ENCODE measurements at places on chromosomes 16 and 17.

DNA sequence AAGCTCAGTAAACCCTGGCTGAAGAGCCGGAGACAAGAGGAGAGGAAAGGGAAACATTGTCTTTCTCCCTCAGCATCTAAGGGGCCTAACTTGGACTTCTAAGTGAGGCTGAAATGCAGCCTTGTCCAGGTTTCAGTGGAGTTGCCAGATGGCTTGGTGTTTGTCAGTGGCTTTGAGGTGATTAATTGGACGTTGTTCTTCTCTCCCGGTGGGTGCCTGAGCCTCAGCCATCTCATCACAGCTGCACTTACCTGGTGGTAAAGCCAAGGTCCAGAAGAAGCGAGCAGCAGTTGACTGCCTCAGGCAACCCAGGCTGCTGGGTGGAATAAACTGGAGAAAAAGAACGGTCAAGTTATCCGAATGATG lies 202.2 kb upstream of the NLRP1 start:
- no peak for DNase-seq

DNA sequence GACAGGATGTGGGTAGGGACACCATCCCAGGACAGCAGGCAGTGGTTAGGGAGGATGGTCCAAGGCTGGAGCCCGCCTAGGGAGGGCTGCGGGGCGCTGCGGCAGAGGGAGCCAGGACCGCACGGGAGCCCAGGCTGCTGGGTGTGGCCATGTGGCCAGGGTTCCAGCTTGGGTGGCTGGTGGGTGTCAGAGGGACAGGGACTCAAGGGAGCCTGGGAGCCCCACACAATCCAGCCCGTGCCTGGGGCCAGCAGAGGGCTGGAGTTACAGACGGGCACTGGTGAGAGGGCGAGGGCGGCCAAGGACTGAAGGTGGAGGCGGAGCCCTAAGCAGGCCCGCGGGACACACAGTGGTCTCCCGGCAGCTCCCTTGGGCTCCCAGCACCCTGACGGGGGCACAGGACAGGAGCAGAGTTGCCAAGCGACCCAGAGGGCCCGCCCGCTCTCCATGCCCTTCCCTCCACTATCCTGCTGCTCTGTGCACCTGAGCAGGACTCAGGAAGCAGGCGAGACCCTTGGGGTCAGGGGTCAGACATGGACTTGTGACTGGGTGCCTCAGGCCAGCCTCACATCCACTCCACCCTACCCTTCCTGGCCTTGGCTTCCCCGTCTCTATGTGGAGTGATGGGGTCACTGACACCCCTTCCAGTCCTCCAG lies 7.1 kb downstream of the MRPL28 start:
- no peak for DNase-seq

DNA sequence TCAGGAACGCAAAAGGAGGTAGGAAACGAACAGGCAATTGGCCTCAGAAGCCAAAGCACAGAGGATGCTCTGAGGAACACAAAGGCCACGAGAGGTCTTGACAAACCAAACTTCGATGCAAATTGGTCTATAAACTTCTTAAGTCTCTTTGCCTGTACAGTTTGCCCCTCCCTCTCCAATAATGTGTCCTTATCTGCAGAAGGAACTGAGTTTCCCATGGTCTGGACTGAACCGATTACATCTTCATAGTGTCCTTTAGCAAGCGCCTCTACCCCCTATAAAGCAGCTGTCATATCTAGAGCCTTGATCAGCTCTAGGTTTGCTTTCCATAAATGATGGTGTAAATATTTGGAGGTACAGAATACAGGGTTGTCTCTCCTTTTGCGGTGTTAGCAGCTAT lies 3.1 kb upstream of the CDRT4 start:
- DNase-seq = no peak

DNA sequence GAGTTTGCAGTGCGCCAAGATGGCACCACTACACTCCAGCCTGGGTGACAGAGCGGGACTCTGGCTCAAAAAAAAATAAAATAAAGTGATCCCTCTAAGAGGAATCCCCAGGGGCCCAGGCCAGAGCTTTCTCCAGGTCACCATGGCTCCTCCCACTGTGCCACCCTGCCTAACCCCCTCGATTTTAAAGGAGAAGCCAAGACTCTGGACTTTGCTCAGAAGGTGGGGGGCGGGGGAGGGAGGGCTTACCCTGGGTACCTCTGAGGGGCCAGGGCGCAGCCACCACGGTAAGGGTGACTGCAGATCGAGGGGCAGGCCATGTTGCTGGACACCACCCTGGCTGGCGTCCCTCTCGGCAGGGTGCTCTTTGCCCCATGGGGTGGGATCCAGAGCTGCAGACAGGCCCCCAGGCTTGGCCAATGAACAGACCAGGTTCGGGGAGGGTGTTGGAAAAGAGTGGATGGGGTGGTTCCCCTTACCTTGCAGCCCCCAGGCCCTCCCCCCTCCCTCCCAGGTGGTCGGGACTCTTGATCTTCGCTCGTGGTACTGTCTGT lies 455 bp upstream of the GRB7 start:
- no peak for DNase-seq

DNA sequence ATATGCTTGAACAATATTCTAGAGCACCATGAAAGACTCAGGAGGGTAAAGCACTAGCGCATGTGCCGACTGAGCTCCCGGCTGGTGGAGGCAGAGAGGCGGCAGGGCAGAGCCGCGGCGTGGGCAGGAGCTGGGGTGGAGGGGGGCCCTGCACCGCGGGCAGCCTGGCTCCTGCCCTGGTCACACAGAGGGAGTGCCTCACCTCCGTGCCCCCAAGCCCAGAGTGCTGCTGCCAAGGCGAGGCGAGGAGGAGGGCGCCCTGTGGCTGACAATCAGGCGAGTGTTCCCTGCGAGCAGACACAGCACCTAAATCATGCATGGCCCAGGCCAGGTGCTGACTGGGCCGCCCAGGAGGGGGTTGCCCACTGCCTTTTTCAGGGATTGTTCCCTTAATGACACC lies 105.8 kb upstream of the TNRC6C start:
- DNase-seq = no peak

GRCh38 chr17:78925234-78925633 lies at the start of gene TIMP2:
TIMP2 (minus strand) TSS chr17:78925387; CDS start chr17:78925088, 299 bp downstream.
- DNase-seq = peak; percentile 16

- DNase-seq = no peak
Measured at GRCh38 chr17:37516127-37516571, 26.5 kb downstream of the DUSP14 start.

DNA sequence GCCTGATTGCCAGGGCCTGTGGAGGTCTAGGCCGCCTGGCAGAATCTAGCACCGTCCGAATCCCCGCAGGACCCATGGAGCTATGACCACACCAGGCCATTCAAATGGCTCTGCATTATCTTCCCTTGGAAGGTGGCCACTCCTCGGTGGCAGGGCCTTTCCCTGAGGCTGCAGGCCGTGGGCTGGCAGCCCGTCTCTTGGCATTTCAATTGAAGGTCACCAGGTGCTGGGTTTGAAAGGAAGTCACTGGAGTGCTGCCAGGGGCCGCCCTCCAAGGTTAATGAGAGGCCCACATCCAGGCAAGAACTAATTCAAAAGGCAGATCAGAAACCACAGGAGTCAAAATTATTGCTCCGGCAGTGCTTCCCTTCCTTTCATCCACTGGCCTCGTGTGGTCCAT lies 27.7 kb upstream of the CACNG5 start:
- no peak for DNase-seq

DNA sequence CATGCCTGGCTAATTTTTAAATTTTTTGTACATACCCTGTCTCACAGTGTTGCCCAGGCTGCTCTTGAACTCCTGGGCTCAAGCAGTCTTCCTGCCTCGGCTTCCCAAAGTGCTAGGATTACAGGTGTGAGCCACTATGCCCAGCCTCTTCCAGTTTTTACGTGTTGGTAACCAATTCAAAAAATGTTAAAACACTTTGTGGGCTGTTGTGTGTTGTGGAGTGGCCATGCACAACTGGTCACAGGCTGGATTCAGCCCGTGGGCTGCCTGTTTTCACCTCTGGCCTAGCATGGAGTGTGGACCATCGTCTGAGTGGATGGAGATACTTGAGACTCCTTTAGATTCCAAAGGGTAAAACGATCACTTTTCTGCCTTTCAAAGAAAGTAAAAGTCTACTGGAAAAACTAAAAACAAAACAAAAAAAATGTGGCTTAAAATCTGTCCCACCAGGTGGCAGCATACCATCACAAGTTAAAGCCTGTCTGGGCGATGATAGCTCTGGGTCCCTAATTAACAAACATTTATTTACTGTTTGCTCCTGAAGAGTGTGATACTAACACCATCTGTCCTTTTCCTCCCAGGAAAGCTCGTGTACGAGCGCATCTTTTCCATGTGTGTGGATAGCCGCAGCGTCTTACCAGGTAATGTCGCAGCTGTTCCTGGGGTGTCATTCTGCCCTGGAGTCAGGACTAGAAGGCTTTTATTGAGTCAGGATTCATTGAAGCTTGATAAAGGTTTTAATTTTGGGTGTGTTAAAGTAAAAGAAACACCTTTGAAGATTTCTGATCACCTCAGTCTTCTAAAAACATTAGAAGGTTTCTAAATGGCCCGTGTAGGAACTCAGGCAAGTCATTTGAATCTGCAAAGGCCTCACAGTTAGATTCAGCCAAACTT lies 45.8 kb downstream of the VPS35L start:
- peak; percentile 7 for DNase-seq

DNA sequence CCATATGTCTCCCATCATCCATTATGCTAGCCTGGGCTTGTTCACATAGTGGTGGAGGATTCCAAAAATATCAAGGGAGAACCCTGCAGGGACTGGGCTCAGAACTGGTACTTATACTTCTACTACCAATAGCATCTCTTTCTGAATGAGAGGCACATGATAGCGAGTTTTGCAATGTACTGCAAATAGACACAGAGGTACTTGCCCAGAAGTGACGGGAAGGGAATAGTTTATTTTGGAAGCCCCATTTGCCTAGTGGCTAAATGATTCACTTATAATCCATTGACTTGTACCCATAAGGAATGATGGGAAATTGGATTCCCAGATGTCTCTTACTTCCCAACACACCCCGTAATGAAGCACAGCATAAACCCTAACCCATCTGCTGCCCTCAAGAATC lies 124.8 kb upstream of the ERCC4 start:
- no peak for DNase-seq

DNA sequence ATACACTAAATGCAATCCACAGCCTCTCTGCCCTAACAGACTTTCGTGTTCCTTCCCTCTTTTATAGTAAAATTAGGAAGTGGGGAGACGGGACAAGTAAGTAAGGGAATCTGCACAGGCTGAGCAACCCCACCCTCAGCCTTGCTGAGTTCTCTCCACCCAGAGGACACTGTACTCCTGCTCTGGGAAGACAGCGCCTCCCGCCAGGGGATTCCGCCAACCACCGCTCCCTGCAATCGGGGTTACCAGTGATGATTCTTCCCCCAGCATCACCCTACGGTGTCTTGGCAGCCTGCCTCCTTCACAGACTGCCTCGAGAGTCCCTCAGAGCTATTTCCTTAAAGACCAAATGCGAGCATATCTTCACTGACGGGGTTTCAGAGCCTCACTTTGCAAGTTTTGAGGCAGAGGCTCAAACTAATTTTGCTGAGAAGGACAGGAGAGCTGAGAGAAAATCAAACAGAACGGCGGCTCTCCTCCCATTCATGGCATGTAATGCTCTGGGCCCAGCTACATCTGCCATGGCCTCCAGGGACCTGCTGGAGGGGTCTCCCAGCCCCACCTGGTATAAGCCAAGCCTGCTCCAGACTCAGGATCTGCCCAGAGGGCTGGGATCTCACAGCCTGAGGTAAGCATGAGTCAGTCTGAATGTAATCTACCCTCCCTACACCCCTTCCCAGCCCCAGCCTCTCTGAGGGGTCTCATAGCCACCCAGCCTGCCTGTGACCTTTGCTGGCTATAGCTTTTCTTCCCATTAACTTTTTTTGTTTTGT lies 22.7 kb upstream of the ASGR2 start:
- no peak for DNase-seq

DNA sequence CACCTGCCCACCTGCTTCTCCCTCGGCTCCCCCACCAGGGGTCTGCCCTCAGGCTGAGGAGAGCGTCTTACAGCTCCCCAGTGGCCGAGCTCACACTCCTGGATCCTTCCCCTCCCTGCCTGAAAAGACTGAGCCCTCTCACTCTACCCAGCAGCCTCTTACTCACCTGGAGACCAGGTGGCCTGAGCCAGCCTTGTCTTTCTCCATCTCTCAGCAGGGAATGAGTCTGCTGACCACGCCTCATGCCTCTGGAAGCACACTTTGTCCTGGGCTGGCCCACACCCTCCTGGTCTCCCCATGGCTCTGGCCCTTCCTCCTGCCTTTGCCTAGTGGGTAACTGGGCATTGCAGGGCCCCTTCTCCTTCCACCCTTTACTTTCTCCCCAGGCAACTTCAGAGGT lies 177.2 kb downstream of the ENGASE start:
- no peak for DNase-seq
